ENCODE measurements at places on chromosomes 4 and X.

DNA sequence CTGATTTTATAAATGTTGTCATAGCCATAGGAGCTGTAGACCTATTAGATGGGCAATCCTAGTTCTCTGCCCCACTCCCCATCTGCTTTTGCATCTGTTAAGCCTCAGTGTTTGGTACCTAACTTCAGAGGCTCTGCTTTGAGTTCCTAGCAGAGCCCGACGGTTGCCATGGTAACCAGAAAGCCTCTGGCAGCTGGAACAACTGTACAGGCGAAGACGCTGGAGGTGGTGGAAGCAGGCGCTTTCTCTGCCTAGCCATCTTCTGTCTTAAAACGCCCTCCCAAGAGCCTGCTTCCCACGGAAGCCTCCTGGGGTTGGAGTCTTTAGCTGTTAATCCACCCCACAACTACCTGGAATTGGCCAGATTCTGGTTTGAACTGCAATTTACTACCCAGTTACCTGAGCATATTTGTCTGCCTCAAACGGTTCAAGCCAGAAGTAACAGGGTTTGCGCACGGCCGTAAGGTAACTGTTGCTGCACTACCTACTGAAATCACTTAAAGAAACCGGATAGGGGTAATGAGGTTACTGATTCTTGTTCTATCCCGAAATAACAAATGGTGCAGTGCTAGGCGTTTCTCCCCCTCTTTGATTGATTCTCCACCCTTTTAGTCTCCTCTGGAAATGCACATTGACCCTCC, 1.0 kb upstream of the GABRG1 start:
- DNase-seq = no peak

GRCh38 chr4:82033862-82034261, 339.9 kb downstream of the HNRNPD start:
- no peak for DNase-seq

- DNase-seq = no peak
These were observed 14.1 kb downstream of the GRK4 start for GRCh38 chr4:2977211-2978088.

DNA sequence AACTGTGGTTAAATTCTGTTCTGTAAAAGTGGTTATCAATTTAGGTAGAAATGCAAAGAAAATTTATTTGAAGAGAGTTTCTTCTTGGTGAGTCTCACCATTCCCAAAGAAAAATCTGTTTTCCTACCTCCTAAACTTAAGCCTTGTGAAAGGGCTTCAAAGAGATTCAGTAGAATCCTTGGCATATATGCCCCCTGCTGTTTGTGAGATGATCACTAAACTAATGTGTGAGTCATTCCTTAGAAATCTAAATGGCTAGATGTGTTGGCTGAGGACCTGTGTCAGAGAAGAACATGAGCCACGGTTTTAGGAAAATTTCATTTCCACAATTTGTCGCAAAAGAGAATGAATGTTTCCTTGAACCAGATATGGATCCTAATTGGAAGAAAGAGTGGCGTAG, 260.9 kb downstream of the SLC7A11 start:
- DNase-seq = no peak

- DNase-seq = no peak
These were observed 9.4 kb downstream of the FNIP2 start for GRCh38 chr4:158778156-158778711.

DNA sequence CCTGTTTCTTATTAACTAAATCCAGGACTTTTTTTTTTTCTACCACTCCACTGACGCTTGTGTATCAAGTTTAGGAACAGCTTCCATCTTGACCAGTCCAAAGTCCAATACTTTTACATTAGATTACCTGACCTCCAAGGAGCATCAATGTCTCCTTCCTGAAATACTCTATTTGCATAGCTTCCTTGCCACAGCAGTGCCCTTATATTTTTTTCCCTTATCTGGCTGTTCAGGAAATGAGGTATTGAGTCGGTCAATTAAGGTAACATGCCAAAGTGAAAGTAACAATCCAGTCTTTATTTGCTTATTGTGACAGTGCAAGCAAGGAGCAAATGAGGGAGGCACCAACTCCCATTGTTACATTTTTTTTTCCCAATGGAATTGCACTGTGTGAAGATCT, 730.8 kb upstream of the NDST4 start:
- no peak for DNase-seq

DNA sequence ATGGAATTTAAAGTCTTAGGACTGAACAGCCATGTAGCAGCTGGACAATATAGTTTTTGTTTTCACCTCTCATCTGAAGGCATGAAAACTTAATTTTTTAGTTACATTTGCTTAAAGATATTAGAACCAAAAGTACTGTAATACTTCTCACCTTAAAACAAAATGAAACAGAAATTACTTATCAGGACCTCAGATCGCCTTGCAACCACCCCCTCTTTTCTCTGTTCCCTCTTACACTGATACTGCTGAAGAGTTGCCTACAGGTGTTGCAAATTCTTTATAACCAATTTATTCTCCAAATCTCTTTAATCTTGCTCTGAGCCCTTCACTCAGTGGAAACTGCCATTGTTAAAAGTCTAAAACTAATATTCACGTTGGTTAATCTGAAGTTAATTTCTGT, 145.0 kb downstream of the SPCS3 start:
- DNase-seq = no peak

- peak; percentile 42 for DNase-seq
These were observed 134.5 kb upstream of the IL15 start for GRCh38 chr4:141501931-141502330.

DNA sequence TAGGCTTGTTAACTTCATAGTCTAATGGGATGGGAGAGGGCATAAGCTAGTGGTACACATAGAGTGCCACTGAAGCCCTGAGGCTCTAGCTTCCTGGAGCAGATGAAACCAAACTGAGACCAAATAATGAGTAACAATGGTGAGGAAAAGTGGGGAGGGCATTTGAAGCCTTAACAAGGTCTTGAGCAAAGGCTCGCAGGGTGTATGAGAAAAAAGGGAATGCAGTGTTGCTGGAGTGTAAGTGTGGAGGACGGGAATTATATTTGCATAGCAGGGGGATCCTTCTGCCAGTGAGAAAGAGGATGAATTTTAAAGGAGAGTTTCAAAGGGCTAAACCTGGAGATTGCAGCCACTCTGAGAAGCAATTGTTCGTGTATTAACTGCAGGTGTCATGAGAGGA, 263.1 kb downstream of the ANK2 start:
- DNase-seq = no peak

- DNase-seq = peak; percentile 55
These were observed 5.7 kb upstream of the IL13RA2 start for GRCh38 chrX:115023139-115023538.

- no peak for DNase-seq
These were observed 144.3 kb downstream of the NWD2 start for GRCh38 chr4:37388681-37389365.

- no peak for DNase-seq
These were observed 35.1 kb downstream of the C4orf46 start for GRCh38 chr4:158636619-158637018.

GRCh38 chr4:53854991-53855568, 209.3 kb downstream of the CHIC2 start:
- DNase-seq = no peak

GRCh38 chr4:19650903-19651864, 600.5 kb upstream of the SLIT2 start:
- no peak for DNase-seq

DNA sequence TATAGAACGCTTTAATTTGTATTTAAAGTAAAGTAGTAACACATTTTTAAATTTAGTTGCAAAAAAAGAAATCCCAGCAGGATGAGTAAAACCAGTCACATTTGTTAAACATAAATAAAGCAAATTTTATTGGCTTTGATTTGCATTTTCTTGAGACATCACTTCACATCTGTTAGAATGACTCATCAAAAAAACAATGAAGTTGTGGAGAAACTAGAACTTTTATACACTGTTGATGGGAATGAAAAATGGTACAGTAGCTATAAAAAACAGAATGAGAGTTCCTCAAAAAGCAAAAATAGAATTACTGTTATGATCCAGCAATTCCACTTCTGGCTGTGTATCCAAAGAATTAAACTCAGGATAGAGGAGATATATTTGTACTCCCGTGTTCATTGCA, 454.0 kb upstream of the KLHL4 start:
- no peak for DNase-seq

GRCh38 chr4:184267673-184268583, 50.3 kb upstream of the ENPP6 start:
- DNase-seq = peak; percentile 85

DNA sequence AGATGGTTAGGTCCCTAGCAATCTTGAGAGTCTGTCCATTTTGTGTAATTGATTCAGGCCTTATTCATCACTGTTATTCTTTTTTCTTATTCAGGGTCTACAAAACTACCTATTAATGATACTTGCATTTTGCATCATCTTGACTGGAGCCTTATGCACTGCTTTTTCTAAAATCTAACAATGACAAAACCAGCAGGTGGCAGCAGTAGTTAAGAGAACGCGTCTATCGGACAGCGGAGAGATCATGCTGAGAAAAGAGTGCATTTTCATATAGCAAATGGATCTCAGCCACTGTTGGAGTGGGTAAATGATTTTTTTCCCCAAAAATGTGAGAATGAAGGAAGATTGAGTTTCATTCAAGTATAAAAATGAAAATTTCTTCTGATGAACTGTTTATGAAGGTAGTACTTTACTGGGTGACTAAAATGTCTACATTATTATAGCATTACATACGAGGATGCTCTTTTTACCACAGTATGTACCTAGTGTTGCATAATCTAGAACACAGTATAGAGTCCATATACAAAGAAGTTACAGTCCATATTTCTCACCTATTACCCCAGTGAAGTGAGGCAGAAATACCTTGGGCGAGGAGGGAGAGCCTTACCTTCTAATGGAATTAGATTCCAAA, 43.2 kb downstream of the TMEM144 start:
- peak; percentile 20 for DNase-seq

GRCh38 chr4:138775890-138776289, 239.7 kb upstream of the NOCT start:
- DNase-seq = no peak

- DNase-seq = no peak
These were observed 581.6 kb upstream of the DIAPH2 start for GRCh38 chrX:96102997-96103396.
